ENCODE measurements at places on chromosomes 7 and 10.

GRCh38 chr7:52447581-52448180 is 587.8 kb upstream of the POM121L12 start:
- DNase-seq = no peak

DNA sequence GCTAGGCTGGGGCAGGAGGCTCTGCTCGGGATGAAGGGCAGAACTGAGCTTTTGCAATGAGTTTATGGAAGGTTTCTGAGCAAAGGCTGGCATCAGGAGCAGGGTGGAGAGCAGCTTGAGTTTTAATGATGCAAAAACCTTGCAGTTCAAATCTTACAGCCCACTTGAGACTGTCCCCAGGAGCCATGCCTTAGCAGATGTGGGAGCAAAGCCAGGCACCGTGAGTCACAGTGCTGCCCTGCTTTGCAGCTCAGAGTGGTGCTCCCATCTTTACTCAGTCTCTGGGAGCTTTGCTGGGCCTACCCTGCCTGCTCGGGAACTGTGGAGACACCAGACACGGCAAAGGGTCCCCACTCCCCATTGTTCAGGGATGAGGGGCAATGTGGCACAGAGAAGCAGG is 122.4 kb upstream of the NPS start:
- no peak for DNase-seq

DNA sequence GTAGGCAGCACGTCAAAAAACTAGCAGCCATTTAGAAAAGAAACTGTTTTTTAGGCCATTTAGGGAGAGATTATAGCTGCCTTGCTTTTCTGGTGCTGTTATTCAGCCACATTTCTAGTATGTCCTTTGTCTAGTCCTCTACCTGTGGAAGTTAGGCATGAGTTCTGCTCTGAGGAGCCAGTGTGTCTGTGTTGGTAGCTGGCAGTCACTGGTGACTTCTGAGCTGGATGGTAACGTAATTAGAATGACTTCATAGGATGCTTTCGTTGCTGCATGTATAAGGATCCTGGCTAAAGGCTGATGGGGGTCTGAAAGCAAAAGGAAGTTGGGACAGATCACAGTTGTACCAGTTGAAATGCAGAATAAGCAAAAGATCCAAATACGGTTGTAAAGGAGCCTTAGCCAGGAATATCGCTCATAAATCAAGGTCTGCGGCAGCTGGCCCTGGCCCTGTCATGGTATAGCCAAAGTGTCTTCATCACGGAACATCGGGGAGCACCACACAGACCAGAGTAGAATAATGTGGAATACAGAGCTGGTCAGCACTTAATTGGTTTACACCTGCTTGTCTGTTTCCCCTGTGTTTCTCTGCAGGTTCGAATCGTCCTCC is 226.7 kb downstream of the EXOC4 start:
- DNase-seq = no peak

DNA sequence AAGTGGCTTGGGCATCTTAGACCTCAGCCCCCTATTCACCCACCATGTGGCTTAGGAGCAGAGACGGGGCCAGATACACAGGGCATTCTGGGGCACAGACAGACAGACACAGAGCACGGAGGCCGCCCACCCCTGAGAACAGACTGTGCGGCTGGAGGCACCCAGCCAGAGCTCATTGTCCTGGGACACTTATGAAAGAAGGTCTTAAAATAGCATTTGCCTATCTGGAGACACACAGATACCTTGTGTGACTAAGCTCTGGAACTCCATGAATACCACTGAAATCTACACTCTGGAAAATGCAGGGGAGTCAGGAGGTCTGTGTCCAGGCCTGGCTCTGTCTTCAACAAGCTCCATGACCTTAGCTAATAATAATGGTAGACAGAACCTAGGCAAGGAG is 41.4 kb upstream of the ADO start:
- no peak for DNase-seq

GRCh38 chr10:131207176-131207575 is 104.3 kb downstream of the TCERG1L start:
- no peak for DNase-seq

GRCh38 chr10:36765782-36766414 is 359.5 kb upstream of the ANKRD30A start:
- DNase-seq = no peak

GRCh38 chr7:151937286-151937685 is 19.0 kb upstream of the GALNTL5 start:
- no peak for DNase-seq

GRCh38 chr7:57496395-57496794 is 46.4 kb downstream of the ZNF716 start:
- no peak for DNase-seq

- no peak for DNase-seq
These were observed 594.9 kb downstream of the LRMDA start for GRCh38 chr10:76026176-76026771.

DNA sequence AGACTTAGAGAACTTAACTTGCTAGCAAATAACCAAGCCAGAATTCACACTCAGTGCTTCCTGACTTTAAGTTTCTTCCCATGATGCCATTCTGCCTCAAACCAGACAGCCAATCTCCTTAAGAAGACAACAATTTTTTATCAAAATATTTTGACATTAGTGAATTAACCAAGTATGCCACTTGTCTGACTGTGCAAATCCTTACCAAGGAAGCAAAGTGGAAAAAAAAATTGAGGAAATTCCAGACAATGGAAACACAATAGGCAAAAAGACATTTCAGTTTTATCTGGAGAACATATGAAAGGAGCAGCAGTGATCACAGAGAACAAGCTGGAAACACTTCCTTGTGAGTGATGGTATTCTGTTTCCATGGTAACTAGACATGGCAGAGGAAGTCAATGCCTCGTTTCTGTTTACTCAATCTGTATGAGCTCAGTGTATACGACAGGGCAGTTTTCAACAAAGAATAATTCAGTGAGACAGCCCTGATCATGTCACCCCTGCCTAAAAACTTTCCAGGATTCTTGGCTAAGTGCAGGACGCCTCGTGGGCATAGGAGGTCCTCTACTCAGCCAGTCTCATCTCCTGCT is 114.2 kb downstream of the DYNC1I1 start:
- no peak for DNase-seq

DNA sequence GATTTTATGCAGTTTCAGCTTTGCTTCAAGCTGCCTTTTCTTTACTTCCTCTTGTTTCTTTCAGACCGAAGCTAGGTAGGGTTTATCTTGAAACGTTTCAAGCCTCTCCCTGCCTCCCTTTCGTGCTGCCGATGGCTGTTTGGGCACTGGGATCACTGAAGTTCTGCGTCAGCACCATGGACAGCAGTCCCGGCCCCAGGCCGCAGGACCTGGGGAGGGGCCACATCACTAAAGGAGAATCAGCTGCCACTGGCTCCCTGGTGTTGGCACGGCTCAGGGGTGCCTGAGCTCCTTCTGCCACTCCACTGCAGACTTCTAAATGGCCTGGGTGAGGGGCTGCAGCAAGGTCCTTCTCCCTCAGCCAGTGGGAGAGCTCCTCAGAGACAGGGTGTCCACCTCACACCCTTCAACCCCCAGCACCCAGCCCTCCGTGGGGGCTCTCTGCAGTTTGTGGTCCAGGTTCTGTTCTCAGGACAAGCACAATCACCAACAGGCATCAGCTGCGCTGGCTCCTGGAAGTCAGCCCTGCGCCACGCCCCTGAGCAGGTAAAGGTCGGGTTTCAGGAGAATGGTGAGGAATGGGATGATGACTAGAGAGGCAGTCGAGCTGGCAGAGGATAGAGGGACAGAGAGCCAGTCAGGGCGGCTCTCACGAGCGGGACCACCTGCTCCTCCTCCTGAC is 387.2 kb downstream of the TCERG1L start:
- DNase-seq = no peak

DNA sequence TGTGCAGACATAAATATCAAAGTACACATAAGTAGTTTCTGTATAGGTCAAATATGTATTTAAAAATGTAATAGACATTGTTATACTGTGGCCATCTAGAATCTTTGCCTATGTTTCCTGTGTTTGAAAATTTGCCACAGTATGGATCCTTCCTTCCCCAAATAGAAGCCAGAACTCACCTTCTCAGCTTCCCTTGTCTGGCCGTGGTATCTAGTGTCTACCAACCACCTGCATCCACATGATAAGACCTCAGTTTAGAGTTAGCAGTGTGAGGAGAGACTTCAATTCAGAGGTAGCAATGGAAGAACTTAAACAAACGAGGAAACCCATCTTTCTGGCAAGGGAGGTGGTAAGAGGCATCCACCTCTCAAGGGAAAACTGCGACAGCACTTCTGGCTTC is 4.9 kb downstream of the TRDMT1 start:
- no peak for DNase-seq

- DNase-seq = no peak
These were observed 4.2 kb downstream of the STK32C start for GRCh38 chr10:132303361-132304115.

DNA sequence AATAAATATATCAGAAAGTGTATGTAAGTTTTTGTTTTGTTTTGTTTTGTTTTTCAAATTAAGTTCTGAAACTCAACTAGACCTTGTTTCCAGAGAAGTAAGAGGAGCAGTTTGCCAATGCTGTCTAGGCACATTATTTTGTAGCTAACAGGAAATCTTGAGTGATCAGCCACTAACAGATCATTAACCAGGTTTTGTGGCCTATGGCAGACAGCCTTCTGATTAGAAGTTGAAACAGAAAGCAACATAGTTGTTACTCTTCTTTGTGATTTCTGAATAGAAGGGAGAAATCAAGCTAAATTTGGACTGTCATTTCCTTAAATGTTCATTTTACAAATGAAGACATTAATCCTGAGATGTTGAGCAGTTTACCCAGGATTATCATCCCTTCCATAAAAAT is 142.6 kb downstream of the PLXDC2 start:
- no peak for DNase-seq

DNA sequence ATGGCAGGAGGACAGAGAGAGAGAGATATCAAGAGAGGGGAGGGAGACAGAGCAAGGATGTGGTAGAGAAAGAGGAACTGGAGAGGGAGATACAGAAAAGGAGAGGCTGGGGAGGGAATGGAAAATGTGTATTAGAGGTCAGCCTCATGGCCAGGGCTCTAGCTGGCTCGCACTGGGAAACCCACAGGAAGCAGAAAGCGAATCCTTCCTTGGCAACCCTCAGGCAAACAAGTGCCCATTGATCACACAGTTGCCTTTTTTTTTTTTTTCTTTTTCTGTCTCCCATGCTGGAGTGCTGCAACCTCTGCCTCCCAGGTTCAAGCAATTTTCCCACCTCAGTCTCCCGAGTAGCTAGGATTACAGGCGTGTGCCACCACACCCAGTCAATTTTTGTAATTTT is 391.2 kb downstream of the TYW1 start:
- no peak for DNase-seq

DNA sequence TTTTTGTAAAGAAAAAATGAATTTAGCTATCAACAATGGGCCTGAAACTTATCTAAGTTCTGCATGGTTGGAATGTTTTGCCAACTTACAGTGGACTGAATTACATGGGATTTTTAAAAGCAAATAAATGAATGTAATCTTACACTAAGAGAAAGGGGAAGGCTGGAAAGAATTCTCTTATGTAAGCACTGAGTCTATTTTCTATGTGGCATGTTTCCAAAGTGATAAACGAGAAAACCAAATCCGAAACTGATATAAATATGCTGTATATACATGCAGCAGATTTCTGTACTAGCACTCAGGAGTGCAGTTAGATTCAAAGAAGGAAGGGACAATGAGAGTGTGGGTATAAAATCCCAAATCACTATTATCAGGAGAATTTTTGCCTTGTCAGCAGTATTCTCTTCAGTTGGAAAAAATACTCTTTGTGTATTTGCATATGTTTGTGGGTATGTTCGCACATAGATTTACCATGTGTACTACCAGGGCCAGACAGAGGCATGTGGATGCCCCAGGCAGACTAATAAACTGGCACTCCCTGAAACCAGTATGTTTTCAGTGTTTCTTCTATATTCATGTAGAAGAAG is 334.3 kb upstream of the SEMA3D start:
- no peak for DNase-seq

GRCh38 chr7:157406971-157407370 is 70.2 kb downstream of the DNAJB6 start:
- no peak for DNase-seq

DNA sequence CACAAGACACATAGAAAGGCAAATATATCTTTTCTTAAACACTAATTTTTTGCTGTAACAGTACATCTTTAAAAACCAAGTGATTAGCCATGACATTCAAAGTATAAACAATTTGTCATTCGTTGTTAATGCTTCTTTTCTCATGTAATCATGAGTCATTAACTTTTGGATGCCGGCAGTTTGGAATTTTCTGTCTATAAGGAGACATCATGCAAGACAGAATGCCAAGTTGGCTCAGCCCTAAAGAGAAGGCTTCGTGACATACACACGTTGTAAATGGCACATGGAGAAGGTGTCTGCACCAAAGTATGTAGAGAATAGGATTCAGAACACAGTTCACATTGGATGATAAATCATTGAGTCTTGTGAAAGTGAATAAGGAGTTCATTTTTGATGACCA is 35.9 kb downstream of the CCDC3 start:
- DNase-seq = no peak

- no peak for DNase-seq
These were observed 12.5 kb upstream of the NKX2-3 start for GRCh38 chr10:99520040-99520846.

DNA sequence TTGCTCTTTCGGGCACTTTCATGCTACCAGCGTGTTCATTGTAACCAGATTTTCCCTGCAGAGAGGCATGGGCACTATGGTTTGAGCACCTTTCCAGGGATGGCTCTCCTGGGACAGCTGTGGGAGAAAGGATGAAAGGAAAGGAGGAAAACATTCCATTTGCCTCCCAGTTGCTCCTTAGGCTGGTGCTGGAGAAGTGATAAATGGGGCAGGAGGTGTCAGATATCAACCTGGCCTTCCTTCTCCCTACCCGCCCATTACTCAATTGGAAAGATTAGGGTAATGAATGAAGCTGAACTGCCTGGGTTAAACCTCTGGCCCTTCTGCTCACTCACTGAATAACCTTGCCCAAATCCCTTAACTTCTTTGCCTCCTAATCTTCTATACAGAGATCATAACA is 228.4 kb downstream of the PLXNA4 start:
- DNase-seq = no peak

- DNase-seq = no peak
These were observed 6.9 kb upstream of the HYCC1 start for GRCh38 chr7:23020742-23021401.

DNA sequence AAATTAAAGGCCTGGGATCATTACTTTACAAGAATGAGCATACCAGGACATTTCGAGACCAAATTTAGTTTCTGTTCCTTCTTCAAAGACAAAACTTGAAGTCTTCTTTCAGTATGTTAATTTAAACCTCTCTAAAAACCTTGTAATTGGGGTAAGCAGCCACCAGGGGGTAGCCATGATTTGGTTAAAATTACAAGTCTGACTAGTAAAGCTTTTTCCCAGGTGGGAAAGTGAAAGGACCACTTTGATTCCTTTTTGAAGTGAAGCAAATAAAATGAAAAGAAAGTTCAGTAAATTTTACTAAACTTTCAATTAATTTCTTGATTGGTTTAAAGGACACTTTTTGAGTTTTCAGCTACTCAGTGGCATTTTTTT is 294.3 kb downstream of the BBS9 start:
- DNase-seq = no peak
